MG63 (cell line): ENCODE measurements at places on chromosomes 11 and 22.
A peak's percentile ranks its signal among the peaks of the same experiment; 100 is the strongest.

- no peak for DNase-seq
Observed at GRCh38 chr22:39155421-39155820, 2.9 kb upstream of the CBX7 start.

GRCh38 chr11:2200536-2200935 is 28.9 kb upstream of the TH start:
- DNase-seq, result no peak

DNA sequence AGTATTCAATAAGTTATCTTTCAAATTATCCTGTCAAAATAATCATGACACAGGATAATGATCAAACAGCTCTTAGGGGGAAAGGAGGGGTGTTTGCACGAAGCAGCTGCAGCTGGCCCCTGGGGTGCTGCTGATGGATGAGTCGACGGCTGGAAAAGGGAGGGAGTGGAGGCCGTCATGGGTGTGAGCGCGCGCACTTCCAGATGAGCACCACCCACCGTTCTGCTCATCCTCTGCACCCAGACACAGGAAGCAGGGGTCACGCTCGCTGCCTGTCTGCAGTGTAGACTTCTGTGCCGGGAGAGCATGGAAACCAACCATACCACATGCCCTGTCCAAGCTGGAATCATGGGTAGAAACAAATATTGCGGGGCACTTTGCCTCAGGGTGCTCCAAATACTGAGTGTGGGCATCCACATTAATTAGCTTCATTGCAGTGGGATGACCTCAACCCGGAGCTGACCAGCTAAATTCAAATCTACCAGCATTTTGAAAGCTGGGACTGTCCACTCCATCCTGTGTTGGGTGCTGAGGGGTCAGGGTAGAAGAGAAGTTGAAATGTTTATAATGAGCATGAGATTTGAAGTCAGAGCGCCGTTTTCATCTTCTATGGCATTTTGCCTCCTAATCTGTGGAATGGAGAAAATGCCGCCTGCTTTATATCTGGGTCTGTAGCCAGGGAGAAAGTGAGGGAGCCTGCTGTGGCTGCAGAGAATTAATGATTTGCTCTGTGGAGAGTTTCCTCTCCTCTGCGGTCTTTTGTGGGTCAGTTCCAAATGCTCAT is 802.4 kb downstream of the TBC1D22A start:
- DNase-seq, result no peak

GRCh38 chr11:83219095-83219494 is 25.6 kb downstream of the ANKRD42 start:
- no peak for DNase-seq

DNA sequence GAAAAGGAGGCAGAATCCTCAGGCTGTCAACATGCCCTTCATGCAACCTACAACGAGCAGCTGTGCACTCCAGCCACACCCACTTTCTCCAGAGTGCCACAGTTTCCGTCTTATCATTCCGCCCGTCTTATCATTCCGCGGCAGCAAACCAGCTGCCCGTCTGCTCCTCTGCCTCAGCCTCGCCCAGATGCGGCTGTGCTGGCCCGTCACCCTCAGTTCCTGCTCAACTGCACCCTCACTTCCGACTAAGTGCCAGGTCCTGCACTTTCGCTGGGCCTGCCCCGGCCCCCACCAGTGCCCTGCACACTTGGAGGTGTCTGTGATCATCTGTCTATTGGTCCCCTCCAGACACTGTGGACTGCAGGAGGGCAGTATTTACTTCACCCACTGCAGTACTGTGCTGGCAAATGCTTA is 43.7 kb downstream of the MICAL3 start:
- DNase-seq, result no peak

- peak; percentile 72 for DNase-seq
Observed at GRCh38 chr11:78417888-78418583, 416 bp upstream of the GAB2 start.

- no peak for DNase-seq
Observed at GRCh38 chr11:105344938-105345337, 205.4 kb upstream of the CARD18 start.

DNA sequence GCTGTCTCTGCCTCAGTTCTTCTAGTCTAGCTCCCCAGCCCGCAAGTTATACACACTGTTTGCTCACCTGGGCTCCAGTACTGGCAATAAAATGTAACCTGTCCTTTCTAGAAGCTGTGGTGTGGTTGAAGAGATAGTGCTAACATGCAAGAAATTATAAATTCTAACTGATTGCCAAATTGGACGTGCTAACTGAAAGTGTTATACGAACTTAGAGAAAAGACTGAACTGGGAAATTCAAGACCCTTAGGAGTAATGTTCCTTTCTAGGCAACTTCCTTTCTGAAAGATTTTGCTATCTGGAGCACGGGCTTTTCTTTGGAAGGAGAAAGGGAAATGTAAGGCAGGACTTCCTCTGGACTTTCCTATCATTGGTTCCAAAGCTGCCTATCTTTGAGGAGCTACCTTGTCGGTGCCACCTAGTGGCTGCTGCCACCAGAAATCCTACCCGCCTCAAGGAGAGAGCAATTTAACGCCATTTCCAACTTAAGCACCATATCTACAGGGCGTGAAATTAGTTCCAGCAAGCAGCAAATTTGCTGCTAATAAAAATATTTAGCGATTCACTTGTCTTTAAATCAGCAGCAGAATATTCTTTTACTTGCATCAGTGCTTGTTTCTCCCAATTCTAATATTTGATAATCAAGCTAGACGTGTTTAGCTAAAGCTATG is 12.7 kb upstream of the TMEM218 start:
- DNase-seq, result peak; percentile 46

GRCh38 chr11:69566001-69566400 is 75.0 kb upstream of the CCND1 start:
- DNase-seq, result no peak

DNA sequence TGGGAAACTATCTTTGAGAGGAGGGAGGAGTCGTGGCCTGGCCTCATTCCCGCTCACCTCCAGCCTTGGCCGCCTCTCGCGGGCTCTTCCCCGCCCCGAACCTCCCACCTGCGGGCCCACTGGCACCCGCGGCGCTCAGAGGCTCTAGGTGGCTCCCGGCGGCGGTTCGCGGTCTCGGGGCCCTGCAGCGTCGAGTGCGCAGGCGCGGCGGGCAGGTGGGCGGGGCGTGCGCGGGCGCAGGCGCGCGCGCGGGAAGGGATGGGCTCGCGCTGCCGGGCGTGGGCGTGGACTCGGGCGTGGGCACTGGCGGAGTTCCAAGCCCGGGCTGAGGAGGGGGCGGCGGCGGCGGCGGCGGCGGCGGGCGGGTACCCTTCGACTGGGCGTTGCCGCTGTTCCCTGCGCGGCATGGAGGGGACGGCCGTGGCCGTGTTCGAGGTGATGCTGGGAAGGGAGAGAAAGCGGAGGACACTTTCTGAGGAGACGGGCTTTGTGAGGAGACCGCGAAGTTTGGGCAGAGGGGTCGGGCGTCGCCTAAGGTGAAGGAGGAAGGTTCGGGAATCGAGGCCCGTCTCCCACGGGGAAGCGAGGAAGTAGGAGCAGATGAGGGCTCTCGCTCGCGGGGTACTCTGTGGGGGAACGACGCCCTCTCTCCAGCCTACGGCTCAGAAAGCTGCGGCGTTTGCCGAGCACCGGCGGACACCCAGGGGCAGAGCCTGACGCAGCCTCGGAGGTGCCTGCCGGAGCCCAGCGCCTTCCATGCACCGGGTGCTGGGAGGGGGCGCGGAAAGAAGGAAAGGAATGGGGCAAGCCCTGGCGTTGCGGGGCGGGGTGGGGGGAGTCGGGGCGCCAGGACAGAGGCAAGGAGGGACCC is 15.7 kb upstream of the SPTBN2 start:
- DNase-seq, result peak; percentile 77

DNA sequence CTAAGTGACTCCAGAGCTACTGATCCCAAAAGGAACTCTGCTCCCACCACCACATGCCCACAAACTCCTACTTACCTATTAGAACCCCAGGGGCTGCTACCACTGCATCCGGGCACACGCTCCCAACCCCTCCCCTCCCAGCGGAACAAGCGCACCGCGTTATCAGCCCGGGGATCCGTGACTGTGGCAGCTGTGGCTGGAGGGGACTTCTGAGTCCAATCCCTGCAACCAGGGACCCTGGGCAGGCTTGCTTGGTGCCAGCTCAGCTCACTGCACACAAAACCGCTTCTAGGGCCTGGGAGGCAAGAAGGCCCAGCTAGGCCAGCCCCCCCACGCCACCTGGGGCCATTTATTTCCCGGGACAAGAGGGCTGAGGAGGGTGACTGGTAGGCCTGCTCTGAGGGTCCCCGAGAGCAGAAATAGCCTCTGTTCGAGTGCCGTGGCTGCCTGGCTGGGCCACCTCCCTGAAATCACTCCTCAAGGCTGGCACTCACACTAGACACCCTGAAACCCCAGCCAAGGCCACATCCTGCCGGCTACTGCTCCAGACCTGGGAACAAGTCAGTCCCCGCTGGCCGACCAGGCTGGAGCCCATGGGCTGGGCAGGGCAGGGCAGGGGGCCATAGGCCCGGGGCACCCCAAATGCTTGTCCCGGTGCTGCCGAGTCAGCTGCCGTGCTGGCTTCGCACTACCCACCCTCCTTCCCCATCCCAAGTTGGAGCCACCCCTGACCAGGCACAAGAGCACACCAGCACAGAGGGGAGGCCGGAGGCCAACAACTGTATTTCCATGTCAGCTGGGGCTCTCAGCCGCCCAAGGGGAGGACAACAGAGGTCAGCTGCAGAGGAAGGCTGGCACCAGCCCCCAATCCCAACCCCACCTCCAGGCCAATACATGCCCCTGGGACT is 1.9 kb upstream of the IFITM10 start:
- DNase-seq, result no peak

GRCh38 chr11:1352696-1353382 is 36.9 kb upstream of the BRSK2 start:
- DNase-seq, result no peak

GRCh38 chr11:6481924-6482275 is 599 bp downstream of the TIMM10B start:
- no peak for DNase-seq

GRCh38 chr22:47177334-47177815 is 414.9 kb downstream of the TBC1D22A start:
- DNase-seq, result no peak

- DNase-seq, result no peak
Observed at GRCh38 chr11:110903378-110903777, 191.1 kb upstream of the ARHGAP20 start.

GRCh38 chr11:36022882-36023281 is 79.0 kb downstream of the LDLRAD3 start:
- no peak for DNase-seq

- peak; percentile 80 for DNase-seq
Observed at GRCh38 chr11:19087658-19088057, 27.1 kb upstream of the MRGPRX2 start.

DNA sequence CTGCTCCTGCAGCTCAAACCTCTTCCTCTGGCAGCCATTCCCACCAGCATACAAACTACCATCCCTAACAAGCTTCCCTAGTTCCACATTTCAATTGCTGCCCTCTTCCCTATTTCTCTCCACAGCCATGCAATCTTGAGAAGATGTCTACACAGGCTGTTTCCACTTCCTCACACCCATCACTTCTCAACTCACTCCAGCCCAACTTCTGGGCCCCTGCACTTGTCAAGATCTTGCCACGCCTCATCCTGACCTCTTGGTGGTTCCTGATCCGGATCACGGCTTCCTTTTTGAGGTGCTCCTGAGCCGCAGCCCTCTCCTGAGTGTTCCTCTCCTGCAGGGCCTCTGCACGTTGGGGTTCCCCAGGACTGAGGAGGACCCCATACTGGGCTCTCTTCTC is 22.6 kb downstream of the RPL27A start:
- DNase-seq, result no peak

DNA sequence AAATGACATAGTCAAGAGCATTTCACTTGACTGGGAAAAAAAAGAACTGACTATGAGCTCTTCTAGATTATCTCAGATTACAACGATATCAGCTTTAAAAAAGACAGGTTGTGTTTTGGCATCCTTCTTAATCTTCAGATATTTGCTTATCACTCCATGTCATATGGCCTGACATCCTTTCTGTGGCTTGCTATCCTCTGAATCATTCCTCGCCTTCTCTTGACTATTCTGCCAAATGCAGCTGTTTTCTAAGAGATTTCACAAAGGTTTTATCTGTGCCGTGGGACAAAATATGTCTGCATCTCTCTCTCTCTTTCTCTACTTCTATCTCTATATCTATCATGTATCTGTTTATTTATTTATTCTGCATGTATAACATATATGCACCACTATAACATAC is 746.1 kb downstream of the CNTN5 start:
- DNase-seq, result no peak

- no peak for DNase-seq
Observed at GRCh38 chr22:18005201-18005926, 19.0 kb downstream of the MICAL3 start.

DNA sequence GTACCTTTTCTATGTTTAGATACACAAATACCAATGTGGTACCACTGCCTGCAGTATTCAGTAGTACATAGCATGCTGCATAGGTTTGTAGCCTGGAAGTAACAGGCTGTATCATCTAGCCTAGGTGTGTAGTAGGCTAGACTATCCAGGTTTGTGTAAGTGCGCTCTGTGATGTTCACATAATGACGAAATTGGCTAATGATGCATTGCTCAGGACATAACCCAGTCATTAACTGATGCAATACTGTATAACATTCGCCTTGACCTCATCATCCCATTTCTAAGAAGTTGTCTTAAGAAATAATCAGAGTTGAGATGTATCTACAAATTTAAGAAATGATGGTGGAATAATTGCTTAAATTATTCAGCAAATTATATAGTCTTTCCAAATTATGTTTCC is 116.0 kb upstream of the TIMP3 start:
- DNase-seq, result no peak

DNA sequence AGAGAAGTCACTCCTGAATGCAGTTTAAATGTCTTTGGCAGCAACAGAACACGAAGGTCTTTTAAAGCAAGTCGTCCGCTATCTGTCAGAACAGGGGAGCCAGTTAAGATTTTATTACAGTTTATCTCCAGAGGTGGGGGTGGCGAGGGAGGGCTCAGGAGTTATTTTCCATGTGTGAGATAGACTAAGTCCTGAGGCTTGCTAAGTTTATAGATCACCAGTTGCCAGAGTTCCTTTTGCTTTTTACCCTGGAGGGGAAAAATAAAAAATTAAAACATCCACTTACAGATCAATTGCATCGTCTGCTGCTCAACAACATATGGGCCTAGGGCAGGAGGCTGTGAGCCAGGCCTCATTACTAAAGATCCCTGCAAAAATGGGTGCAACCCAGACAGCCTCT is 90.7 kb downstream of the SNX19 start:
- no peak for DNase-seq

- peak; percentile 38 for DNase-seq
Observed at GRCh38 chr22:26259510-26259909, 90.2 kb downstream of the SEZ6L start.

- DNase-seq, result no peak
Observed at GRCh38 chr11:76173663-76174062, 32.6 kb downstream of the WNT11 start.

DNA sequence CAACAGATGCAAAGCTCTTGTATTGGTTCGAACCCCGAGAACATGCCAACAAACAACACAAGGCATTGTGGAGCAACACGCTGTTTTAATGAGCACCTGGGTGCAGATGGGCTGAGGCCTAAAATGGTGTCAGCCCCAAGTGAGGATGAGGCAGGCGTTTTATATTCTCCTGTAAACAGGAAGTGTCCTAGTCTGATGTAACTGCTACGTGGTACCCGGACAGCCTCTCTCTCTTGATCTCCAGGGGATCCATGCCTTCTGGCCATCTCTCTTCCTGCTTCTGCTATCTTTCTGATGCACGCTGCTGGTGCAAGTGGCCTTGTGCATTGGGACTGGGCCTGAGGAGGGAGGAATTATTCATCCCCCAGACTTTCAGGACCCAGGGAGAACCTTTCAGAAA is 19.4 kb upstream of the VSTM5 start:
- no peak for DNase-seq
